ENCODE measurements at places on chromosomes 7 and 10.

DNA sequence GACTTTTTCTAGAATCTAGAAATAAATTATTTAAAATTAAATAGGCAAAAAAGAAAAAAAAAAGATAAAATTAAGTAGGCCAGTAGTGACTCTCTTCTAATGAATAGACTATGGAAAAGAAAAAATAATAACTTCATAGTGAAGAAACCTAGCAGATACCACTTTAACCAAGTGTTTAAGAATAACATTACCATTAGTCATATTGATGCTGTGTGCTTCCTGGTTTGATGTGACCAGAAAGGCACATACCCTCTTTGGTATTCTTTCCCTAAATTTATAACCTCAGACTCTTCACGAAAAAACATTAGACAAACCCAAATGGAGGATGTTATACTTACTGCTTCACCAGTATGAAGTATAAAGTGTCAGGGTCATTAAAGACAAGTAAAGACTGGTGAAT is 42.6 kb downstream of the KIF20B start:
- no peak for DNase-seq

DNA sequence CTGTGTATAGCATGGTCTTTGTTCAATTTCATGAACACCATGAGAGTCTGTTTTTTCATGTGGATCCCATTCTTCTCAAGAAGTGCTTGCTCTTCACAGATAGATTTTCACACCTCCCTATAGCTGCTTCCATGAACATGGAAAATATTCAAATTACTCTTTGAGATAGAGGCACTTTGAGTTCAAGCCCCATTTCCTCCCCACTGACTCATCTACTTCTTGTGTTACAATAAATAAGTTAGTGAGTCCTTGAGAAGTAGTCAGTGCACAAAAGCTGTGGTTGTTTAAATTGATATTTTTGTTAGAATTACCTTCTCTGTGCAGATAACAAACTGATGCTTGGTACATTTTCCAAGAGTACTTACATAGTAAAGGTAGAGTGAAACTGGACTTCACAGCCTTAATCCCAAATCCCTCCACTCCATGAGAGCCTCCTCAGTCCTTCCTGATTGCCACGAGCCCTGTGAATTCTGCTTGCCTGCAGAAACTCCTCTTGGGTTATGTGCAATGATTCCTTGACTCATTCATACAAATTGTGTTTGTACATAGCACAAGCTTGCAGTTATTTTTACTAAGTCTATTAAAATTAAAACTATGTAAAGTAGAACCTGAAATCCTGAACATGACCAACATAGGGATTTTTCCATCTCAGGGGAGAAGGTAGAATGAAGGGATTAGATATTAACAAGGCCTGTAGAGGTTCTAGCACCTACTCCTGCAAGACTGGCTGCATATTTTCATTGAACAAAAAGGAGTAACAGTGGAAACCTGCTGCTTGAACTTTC is 496.2 kb downstream of the TNS3 start:
- no peak for DNase-seq

- DNase-seq: no peak
Measured at GRCh38 chr7:64888561-64888900, 14.5 kb upstream of the ZNF273 start.

DNA sequence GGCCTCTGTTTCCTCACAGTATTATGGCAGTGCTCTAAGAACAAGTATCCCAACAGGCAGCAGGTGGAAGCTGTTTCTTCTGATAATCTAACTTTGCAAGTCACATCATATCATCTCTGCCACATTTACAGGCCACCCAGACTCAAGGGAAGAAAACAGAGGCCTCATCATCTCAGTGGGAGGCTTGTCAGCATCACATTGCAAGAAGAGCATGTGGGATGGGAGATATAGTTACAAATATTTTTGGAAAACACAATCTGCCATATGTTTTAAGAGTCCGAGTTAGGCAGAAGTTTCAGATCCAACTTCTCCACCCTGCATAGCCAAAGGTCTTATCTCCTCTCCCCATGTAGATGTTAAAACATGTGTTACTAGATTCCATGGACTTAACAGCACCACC is 130.4 kb upstream of the PDE1C start:
- no peak for DNase-seq

DNA sequence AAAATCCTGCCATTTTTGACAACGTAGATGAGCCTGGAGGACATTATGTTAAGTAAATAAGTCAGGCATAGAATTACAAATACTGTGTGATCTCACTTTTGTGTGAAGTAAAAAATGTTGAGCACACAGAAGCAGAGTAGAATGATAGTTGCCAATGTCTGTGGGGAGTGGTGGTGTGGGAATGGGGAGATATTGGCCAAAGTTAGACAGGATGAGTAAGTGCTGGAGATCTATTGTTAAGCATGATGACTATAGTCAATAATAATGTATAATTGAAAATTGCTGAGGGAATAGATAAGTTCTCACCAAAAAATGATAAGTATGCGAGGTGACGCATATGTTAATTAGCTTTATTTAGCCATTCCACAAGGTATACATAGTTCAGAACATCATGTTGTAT is 92.0 kb downstream of the GPR85 start:
- DNase-seq: no peak

DNA sequence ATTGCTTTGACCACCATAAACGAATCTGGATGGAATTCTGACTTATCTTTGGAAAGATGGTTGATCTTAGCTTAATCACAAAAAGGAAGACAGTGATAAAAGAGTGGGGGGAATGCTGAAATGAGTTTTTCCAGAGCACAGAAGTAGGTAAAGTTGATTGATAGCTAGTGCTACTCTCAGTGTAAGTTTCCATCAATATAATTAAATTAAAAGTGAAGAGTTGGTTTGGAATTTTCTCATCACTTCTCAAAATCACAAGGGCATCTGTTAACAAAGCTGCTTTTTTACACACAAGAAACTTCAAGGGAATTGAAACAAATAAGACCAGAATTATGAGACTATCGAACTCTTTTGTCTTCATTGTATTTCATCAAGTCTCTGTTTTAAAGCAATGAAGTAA is 1217.3 kb downstream of the REEP3 start:
- no peak for DNase-seq

DNA sequence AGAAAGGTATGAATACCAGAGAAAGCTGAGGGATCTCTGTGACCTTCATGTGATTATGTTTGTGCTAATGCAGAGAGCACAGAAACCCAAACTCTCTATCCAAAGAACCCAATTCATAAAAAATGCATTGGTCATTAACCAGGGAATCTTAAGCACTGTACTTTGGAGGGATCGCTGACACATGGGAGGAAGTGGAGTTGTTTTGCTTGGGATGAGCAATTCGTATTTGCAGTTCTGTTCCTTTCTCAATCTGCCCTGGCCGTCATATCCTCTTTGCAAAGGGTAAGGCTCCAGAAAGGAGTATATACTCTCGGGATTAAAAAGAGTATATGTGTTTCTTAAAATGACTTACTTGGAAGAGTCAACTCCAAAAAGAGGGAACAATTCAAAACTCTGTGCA is 221.3 kb downstream of the POU6F2 start:
- no peak for DNase-seq

DNA sequence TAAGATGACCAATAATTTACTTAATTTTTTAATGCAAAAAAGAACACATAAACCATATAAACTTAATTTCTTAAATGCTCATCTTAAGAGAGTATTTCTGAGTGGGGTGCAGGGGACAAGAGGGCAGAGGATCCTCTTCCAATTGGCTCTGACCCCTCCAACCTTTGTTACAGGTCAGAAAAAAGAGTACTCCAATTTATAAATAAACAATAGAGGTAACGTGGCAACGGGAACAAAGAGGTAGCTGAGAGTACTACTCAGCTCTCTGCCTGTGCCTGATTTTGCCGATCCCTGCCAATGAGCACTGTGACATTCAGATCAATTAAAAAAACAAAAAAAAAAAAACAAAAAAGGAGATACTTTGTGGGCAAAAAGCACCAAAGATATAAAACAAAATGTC is 307.9 kb downstream of the PARD3 start:
- DNase-seq: no peak

DNA sequence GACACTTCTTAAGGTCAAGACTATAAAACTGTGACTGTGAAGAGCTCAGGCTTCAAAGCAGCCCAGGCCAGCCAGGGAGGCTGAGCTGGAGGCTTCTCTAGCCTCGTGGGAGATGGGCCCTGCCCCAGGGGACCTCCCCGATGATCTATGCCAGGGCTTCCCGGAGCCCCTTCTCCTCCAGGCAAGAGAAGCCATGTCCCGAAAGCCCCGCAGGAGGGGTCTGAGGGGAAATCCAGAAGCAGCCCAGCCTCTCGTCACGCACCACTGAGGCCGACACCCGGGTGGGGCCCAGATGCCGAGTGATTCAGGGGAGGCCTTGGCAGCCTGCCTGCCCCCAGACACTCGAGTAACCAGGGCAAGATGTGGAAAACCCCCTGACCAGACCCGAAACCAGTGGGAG is 63.7 kb downstream of the PROSER2 start:
- DNase-seq: no peak

GRCh38 chr7:10116511-10116910 is 857.2 kb upstream of the PHF14 start:
- DNase-seq: no peak

GRCh38 chr7:17580141-17580540 is 281.7 kb downstream of the AHR start:
- peak; percentile 54 for DNase-seq

DNA sequence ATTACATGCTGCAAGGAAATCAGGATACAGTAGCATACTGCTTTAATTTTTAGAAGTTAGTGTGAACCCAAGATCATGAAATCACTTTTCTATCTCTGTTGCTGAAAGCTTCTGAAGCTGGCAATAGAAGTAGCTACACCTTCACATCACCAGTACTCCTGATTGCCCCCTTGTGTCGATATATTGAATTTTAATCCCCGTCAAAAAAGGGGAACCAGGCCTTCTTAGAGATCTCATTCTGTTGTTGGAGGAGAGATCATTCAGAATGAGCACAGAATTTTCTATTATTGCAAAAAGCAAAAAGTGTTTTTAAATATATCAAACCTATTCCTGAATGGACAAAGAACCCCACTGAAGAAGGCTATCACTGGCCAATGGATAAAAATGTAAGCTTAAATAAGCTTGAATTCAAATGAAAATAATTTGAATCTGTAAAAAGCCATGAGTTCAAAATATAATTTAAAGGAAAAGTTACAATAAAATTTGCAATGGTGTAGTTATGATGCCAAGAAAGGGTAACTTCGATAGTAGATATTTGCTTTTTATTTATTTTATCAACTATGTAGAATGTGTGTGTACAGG is 39.7 kb upstream of the TEX47 start:
- DNase-seq: peak; percentile 17

GRCh38 chr10:126975221-126975620 is 70.0 kb downstream of the DOCK1 start:
- DNase-seq: peak; percentile 48

All from Ammon's horn (tissue), 1 donor.